NB4 (cell line): ENCODE measurements at places on chromosomes 6 and 20.

DNA sequence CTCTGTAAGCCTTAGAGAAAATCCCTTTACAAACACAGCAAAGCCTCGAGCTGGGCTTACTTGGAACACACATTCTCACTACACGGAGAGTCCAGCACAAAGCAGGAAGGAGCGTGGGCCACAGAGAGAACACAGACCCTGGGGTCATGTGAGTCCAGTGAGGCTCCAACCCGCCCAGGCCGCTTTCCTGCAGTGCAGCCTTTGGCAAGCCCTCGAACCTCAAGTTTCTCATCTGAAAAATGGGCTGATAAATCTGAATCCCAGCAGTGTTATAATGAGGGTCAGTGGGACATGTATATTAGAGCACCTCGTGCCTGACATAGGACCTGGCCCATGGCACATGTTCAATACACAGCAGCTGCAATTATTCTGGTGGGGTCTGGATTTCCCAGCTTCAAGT, 305.5 kb upstream of the SULF2 start:
- no peak for DNase-seq

DNA sequence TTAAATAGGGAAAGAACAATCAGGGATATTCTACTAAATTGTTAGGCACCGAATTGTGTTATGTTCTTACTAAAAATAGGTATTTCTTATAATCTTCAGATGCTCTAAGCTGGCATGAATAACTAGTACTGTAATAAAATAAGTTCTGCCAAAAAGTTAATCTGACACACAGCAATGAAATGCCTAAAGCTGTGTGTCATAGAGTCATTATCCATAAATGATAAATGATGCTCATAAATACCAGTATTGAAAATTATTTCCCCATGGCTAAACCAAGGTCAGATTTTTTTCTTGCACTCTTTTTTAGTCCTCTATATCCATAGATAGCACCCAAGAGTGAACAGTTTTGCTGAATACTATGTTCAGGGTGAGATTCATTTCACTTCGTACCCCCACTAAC, 11.7 kb upstream of the PRIM2 start:
- DNase-seq = no peak

GRCh38 chr6:87879132-87879861, 168.3 kb upstream of the SPACA1 start:
- DNase-seq = no peak

- DNase-seq = no peak
Observed at GRCh38 chr6:105753620-105754211, 332.4 kb upstream of the PRDM1 start.

GRCh38 chr6:158213925-158214674, 46.0 kb downstream of the GTF2H5 start:
- peak; percentile 86 for DNase-seq

DNA sequence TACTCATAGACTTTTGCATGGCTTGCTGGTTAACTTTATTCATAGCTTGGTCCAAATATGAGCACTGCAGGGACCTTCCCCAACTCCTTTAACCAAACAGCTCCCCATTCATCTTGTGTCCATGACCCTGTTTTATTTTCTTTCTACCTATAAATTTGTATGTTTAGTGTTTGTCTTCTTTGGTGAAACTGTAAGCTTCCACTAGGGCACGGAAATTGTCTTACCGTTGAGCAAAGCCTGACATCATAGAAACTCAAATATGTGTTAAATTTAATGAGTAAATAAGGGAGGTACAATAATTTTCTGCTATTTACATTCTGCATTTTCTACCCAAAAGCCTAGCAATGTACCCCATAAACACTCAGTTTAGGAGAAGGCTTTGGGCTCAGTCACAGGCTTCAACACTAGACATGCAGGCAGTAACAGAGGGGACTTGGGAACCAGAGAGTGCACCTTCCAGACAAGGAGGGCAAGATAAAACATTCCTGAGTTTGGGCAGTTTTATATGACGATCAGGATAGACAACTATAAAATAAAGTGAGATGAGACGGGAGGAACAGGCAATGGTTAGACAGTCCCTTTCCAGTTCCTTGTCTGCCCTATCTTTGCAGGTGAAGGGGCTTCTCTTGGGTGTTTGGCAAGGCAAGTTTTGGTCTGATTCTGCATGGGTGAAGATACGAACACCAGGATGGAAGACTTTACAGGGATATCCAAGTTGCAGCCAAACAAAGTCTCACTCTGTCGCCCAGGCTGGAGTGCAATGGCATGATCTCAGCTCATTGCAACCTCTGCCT, 46.2 kb upstream of the ZNF217 start:
- no peak for DNase-seq

DNA sequence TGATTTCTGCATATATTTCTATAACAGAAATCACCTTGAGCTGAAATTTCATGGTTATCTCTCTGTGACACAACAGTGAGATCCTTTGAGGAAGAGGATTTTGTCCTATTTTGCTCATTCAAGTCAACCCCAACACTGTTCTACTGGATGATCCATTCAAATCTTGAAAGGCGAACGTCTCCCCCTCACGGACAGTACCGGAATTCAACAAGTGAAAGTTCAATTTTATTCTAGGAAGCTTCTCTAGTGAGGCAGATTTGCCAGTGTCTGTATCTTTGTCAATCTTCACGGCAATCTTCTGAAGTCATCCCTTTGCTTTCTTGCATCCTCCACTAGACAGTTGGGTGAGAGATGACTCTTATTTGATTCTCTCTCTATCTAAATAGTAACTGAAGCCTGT, 91.7 kb upstream of the PDE7B start:
- DNase-seq = no peak

DNA sequence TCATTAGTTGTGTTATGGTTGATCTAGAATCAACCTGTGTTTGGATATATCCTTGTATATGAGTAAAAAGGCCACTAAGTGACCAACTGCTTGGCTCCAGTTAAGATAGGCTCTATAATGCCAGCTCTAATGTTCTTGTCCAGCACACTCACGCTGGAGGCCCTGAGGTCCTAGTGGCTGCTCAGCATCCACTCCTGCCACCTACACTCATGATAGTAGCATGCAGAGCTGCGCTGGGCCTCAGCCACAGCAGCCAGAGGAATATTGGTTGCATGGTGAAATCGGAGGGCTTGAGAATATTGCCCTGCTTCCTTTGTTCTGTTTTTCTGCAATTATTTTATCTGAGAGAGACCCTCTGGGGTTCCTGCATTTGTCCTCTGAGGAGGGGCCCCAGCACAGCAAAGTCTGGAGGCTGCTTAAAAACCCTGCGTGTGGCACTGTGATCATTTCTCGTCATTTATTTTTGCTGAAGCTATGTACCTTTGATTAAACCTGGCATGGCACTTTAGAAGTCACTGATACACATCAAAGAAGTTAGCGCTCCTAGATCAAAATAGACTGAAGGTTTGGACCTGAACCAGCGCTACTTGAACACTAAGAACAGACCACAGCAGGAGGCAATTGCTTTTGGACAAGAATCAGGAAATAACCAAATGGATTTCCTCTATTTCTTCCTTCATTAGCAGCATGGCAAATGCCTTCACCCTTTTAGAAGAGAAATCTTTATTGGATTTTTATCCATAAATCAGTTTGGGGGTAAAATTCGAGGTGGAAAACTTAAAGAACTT, 398.4 kb upstream of the ID4 start:
- no peak for DNase-seq

DNA sequence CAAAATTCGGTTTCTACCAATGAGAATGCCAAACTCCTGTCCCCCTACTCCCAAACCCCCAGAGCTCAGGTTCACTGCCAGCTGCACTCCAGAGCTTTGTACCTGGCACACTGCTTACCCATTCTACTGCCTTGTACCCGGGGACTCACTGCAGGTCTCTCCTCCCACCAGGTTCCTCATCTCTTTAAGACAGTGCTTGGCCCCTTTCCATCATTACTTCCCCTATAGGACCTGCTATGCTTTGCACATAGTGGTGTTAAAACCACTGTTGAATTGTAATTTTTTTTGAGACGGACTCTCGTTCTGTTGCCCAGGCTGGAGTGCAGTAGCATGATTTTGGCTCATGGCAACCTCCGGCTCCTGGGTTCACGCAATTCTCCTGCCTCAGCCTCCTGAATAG, 25.9 kb downstream of the LYRM4 start:
- no peak for DNase-seq

DNA sequence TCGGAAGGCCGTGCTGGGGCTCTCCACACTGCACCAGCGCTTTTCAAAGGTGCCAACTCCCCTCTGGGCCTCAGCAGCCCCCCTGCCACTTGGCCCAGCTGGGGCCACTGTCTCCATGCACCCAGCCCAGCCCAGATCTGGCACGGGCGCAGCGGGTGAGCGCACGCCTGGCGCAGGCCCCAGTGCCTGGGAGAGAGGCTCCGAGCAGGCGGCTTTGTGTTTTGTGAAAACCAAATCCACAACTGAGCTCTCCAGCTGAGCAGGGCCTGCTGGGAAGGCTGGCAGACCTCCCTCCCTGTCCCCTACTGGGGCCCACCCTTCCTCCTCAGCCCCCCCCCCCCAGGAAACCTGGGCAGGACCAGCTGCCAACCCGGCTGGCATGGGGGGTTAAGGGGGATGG, 17.0 kb downstream of the MDGA1 start:
- no peak for DNase-seq

- DNase-seq = peak; percentile 89
Observed at GRCh38 chr6:31541059-31541657, 645 bp downstream of the DDX39B start.

DNA sequence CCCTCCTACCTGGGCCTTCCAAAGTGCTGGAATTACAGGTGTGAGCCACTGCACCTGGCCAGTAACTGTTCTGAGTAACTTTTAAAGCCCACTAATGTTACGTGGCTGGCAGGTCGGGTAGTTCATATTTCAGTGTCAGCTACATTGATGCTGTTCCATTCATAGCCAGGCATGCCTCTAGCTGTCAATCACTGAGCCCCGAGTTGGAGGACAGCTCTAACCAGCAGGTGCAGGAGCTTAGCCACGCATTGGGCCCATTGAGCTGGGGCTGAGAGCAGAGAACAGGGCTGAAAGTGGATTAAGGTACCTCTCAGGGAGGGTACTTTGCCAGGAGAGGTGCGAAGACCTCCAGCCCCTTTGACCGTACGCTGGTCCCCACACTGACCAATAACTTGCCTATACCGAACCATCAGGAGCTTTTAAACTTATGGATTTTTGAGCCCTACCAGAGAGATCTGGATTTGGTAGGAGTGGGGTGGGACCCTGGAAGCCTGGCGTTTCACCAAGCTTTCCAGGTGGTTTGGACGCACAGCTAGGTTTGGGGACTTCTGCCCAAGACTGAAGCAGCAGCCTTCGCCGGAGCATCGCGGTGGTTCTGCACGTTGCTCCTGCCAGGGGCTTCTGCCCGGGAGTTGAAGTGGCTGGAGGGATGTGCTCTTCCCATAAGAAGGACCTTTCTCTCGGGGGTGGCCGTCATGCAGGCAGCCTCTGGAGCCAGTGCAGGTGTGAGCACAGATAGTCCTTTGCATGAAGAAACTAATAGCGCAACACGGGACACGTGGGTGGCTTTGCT, 82.6 kb downstream of the SERAC1 start:
- no peak for DNase-seq

DNA sequence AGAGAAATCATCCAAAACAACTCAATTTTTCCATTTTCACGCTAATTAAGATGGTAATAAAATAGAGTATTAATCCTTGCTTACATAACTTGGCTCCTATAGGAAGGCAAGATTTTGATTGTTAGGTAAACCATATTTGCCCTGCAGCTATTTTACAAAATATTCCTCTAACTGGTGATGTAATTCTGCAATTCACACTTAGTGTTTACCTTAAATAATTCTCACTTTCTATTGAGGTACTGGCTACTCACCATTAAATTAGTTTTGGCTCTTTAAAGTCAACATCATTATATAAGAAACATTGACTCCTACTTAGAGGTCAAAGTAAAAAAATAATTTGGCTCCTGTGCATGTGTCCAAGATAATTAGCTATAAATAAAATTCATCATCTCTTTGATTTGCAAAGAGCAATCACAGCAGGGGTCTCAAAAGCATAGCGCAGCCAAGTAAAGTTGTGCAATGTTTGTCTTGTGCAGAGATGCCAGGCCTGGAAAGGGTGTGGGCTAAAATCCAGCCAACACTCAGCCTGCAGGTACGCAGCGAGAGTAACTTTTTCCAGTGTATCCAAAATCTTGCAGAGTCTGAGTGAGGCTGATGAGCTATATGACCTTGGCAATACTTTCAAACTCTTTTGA, 501.2 kb downstream of the MMUT start:
- DNase-seq = no peak

DNA sequence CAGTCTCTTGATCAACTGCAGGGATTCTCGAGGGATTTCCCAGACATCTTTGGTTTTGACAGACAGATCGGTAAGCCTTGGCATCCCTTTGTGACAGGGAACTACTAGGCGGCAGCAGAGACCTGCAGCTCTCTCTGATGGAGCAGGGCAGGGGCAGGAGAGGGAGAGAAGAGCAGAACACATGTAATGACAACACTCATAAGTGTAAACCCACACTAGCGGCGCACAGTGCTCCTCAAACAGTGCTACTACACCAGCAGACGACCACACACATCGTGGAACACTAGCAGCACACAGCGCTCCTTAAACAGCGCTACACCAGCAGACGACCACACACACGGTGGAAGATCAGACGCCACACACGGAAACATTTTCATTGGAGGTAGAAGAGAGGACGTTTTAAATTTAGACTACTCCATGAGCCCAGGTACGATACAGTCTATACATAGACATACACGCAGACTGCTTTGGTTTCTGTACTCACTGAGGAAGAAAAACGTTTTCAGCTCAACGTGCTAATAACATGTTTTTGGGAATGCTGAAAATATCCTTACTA, 94.5 kb upstream of the TRAF3IP2 start:
- DNase-seq = no peak

DNA sequence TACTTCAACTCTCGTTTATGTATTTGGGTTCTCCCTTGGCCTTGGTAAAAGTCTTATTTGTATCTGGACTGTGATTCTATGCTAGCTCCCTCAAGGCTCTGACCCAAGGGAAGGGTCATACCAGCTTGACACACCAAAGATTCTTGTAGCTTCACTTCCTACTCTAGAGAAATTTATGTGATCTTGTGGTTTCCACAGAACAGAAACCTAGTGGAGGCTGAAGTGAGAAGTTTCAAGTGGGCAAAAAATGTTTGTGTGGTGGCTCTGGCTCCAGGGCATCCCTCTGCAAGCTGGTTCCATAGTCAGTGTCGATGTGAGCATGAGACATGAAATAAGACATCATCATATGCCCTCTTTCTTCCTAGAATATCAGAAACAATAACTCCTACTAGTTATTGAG, 48.1 kb upstream of the TNFRSF21 start:
- no peak for DNase-seq

GRCh38 chr20:54555150-54555549, 79.8 kb downstream of the DOK5 start:
- no peak for DNase-seq

GRCh38 chr6:36873612-36874442, 776 bp downstream of the PPIL1 start:
- DNase-seq = peak; percentile 46

DNA sequence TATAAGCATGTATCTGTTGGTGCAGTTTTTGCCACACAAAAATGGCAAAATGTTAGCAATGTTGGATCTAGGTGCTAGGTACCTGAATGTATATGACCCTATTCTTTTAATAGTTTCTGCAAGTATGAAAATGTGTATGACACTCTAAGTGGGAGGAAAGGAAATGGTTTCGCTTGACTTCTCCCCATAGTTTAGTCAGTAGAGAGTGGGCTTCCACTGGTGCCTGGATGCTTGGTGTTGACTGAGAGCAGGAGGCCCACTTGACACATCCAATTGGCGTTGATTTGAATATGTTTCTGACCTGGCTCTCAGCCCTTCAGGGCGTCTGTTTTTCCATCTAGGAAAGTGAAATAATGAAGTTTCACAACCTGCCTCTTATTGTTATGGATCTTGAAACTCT, 41.8 kb upstream of the GABRR1 start:
- DNase-seq = no peak

- no peak for DNase-seq
Observed at GRCh38 chr6:40330301-40330721, 256.9 kb downstream of the LRFN2 start.
